ENCODE measurements at places on chromosomes 12 and 14.

- peaks cover 19% of the 10 kb centered on the region for H3K36me3 ChIP-seq
- H3K27ac ChIP-seq: no peak overlapping the region
- no peak for DNase-seq
- H3K4me1 ChIP-seq: peaks cover 9% of the 10 kb centered on the region
- H3K27me3 ChIP-seq: no peaks in the 10 kb centered on the region
- no peak overlapping the region for H3K4me3 ChIP-seq
Observed at GRCh38 chr14:64209444-64210131, 84.6 kb downstream of the ESR2 start.

- no peak overlapping the region for H3K4me3 ChIP-seq
- peak overlapping the region; percentile 59 for H3K27ac ChIP-seq
- DNase-seq: peak; percentile 75
- peaks cover 31% of the 10 kb centered on the region for H3K4me1 ChIP-seq
- H3K27me3 ChIP-seq: no peaks in the 10 kb centered on the region
Observed at GRCh38 chr12:31491841-31492598, 98.9 kb downstream of the DENND5B start.

DNA sequence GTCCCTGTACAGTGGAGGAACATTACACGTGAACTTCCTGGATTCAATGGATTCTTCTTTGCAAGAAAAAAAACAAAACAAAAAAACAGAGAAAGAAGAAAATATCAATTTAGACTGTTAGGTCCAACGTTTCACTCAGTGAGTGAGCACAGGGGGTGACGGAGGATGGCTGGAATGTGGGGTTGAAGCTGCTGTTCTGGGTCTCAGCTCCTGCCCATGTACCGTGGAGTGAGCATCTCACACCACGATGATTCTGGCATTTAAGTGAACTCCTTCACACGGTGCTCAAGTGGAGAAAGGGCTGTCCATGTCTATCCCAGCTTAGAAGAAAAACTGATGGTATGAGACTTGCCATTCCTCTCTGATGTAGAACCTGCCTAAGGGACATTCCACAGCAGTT lies 23.2 kb downstream of the CCND2 start:
- H3K4me3 ChIP-seq: no peak overlapping the region
- no peaks in the 10 kb centered on the region for H3K4me1 ChIP-seq
- no peak for DNase-seq
- no peak overlapping the region for H3K27ac ChIP-seq

DNA sequence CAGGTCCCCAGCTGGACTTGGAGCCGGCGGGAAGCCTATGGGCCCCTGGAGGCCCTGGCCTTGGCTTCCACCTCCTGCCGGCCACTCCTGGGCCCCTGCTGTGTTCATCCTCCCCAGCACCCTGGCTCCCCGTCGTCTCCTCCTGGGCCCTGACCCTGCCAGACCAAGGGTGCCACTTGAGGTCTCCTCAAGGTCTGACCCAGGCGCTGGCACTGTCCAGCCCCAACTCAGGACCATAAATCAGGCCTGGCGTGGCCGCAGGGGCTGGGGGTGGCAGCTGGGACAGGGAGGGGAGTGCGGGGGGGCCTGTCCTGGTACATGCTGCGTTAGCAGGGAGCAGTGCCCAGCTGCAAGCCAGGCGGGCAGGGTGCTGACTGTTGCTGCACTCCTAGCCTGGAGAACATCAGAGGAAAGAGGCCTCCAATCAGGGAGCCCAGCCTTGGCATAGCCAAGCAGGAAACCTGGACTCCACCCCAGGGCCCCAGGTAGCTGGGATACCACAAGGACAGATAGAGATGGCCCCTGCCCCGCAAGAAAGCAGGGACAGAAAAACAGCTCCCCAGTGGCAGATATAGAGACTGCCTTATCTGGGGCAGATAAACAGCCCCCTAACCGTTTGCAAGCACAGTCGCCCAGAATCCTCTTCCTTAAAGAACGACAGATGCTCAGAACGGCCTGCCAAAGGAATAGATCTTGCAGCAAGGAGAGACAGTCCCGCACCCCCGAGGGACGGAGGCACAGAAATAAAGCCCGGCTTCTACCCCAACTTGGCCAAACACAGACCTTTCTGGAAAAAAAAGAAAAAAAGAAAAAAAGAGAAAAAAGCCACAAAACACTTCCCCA lies 6.5 kb upstream of the ATG101 start:
- no peak overlapping the region for H3K4me3 ChIP-seq
- H3K27me3 ChIP-seq: no peaks in the 10 kb centered on the region
- H3K27ac ChIP-seq: peak overlapping the region; percentile 23
- no peak for DNase-seq
